SJSA1 (cell line): ENCODE measurements at places on chromosomes 5 and 9.

DNA sequence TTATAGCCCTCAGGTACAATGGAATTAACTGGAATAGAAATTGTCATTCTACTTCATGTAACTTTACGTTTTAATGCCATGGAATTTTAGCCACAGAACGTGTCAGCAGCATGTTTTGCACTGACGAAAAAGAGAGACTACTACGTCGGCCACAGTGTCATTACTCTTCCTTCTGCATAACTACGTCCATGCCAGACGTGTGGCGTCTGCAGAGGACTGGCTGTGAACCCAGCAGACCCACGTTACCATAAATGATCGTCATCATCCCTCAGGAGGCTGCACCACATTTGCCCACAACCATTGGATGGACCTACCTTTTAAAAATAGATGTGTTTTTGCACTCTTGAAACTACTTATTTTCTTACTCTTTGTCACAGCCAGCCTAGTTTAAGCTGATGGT lies 63.8 kb upstream of the ATG10 start:
- DNase-seq, result no peak

DNA sequence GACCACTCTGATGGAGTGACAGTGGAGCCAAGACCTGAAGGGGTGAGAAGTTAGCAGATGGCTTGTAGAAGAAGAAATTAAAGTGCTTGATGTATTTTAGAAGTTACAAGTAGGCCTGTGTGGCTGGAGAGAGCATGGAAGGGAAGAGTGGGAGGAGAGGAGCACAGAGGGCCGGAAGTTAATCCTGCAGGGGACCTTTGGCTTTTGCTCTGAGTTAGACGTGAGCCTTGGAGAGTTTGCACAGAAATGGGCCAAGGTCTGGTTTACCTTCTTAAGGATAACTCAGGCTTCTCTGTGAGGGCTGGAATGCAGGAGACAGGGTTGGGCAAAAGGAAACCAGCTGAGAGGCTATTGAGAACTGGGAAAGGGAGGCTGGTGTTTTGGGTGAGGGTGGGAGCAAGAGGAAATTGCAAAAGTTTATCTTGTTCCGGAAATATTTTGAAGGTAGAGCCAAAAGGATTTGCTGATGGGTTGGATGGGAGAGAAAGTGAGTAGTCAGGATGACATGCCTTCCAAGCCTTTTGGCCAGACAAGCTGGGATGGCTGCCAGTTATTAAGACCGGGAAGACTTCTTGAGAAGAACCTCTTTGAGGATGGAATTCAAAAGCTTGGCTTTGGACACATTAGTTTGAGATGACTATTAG lies 17.5 kb upstream of the F2RL1 start:
- no peak for DNase-seq

DNA sequence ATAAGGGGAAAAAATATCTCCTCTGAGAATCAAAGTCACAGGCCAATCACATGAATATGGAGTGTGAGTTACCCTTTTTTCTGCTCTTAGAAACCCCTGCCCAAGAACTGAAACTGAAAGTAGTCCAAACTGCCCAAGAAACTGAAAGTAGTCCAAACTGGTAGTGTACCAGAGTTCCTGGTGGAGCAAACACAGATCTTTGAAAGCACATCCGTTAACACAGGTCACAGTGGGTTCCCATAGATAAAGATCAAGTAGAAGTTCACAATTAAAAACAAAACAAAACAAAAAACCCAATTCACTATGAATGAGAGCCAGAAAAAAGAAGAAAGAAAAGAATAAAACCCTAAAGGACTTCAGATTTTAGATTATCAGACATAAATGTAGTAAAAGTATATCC lies 332.4 kb upstream of the EFNA5 start:
- DNase-seq, result no peak

DNA sequence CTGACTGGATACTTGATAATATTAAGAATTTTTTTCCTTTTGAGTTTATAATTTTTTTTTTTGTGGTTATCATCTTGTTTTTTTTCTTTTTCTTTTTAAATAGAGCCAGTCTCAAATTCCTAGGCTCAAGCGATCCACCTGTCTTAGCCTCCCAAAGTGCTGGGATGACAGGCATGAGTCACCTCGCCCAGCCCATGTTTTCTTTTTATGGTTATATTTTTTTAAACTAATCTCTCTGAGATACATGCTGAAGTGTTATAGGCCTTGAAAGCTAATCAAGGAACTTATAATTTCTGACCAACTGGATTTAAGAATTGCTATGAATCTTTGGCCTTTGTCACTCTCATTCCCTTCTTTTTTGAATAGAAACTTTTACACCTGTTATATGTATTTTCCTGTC lies 6.8 kb upstream of the AMACR start:
- no peak for DNase-seq

GRCh38 chr9:98409719-98410118 lies 154.3 kb upstream of the TBC1D2 start:
- no peak for DNase-seq

DNA sequence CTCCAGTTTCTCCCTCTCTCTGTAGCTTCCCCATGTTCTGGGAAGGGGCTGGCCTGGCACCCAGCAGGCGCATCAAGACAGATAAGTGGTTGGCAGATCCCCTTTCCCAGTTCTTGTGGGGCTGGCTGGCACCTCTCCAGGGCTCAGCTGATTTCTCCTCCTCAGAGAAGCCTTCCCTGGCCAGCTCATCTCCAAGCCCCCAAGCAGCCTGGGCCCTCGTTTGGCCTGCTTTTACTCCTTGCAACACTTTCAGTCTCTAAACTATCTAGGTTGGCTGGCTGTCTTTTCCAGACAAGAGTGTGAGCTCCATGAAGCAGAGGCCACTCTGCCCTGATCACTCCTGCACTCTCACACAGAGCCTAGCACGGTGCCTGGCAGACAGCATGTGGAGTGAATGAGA lies 13.5 kb downstream of the MACROH2A1 start:
- no peak for DNase-seq

GRCh38 chr5:55924744-55925143 lies 70.0 kb downstream of the IL6ST start:
- DNase-seq, result no peak

DNA sequence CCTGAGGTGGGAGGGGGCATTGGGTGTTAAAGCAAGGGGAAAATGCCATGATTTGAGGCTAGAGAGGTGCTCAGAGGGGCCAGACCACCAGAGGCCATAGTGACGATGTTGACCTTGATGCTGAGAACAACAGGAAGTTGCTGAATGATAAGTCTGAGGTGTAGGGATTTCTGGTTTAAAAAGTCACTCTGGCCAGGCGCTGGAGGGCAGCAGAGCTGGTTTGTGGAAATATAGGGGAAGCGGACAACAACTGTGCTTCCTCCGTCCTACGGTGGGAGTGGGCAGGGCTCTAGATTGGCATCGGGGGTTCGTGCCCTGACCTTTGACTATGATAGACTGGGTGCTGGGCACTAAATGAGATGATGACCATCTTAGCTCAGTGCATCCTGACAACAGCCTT lies 44.7 kb downstream of the STOM start:
- DNase-seq, result no peak

- no peak for DNase-seq
These were observed 2.7 kb upstream of the EBF1 start for GRCh38 chr5:159102311-159102934.

GRCh38 chr9:126526218-126527108 lies 87.3 kb upstream of the LMX1B start:
- no peak for DNase-seq

DNA sequence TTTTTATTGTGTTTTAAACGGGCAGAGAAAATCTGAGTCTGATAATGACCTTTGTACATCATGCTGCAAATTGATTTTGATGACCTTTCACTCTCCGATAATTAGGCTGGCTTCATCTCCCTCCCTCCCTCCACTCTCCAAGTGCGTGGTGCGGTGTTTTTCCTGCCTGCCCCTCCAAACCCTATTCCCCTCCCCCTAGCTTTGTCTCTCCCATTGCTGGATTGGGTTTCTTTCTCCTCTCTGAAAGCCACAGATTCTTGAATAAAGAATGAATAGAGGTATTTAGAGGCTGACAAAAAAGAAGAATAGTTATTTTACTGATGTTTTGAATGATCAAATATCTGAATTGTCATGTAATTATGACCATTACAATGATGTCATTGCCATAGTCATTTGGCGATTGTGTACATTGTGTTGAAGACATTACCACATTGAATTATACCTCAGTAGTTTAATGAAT lies 571.1 kb upstream of the ZNF608 start:
- no peak for DNase-seq

GRCh38 chr5:3281366-3281765 lies 314.3 kb upstream of the IRX1 start:
- DNase-seq, result no peak

DNA sequence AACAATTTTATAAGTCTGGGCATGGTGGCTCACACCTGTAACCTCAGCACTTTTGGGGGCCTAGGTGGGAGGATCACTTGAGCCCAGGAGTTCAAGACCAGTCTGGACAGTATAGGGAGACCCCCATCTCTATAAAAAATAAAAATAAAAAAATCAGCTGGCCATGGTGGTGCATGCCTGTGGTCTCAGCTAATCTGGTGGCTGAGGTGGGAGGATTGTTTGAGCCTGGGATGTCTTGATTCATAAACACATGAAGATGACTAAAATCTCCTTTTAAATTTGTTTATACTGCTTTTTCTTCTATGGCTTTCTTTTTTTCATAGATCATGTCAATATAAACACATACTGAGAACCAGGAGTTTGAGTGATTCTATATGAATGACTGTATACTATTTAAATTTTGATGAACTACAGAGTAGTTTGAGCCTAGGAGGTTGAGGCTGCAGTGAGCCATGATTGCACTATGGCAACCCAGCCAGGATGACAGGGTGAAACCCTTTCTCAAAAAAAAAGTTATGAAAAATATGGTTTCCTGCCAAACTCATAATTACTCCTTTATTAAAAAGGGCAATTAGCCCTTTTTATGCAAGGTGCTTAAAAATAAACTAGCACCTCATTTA lies 14.2 kb downstream of the RIC1 start:
- DNase-seq, result peak; percentile 18

DNA sequence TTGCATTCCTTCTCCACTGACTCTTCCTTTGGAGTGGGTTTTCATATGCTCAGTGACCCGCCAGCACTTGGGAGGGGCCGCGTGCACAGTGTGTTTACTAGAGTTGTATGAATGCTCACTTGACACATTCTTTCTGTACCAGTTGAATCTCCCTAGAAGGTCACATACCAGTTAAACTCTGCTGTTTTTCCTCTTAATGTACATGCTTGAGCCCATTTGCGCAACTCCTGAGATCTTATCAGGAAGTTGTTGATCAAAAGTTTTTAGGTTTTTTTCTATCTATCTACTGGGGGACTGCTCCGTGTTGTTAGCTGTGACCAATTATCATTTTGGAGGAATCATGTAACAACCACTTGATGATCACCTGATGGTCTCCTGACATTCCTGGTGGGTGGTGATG lies 392.7 kb downstream of the CDH9 start:
- DNase-seq, result no peak

GRCh38 chr9:106657926-106658325 lies 205.0 kb upstream of the ZNF462 start:
- no peak for DNase-seq

DNA sequence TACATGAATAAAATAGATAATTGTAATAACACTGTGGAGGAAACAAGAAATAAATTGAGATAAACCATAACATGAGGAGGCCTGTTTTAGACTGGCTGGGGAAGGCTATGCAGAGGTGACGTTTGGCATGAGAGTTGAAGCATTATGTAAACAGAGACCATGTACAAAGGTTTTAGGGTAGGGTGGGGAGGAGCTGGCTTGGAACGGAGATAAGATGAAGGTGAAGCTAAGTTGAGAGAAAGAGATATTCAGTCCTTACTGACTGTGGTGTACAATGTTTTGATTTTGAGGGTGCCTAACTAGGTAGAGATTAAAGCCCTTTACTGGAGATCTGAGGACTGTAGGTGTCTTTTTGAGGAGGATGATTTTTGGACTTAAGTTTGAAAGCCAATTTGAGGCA lies 17.8 kb downstream of the MAN2A1 start:
- DNase-seq, result no peak

- DNase-seq, result no peak
These were observed 196.6 kb downstream of the PAPPA start for GRCh38 chr9:116350213-116350612.

- peak; percentile 50 for DNase-seq
These were observed 1.1 kb downstream of the LURAP1L start for GRCh38 chr9:12775679-12776512.

DNA sequence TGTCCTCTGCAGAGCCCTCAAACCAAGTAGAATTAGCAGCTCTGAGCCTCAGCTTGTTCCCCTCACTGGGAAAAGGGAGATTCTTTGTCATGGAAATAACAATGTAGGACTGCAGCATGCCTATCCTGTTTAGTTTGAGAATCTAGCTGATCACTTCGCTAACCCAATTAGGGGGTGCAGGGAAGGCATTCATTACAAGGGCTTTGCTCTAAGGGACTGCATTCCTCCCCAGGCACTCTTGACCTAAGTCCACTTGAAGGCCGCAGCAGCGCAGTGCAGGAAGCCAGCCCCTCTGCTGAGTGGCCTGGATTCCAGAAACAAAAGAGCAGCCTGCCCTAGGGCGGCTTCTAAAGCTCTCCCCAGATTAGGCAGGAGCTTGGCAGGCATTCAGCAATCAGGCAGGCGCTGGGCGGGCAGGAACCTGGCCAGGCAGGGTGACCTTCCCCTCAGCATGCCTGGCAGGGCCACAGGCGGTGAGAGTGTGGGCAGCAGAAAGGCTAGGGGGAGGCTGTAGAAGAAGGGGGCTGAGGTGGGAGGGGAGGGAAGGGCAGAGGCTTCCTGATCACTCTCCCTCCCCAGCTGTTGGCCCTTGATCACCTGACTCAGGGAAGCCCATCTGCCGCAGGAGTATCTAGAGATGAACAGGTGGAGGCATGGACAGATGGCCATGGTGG lies 24.8 kb downstream of the CCNJL start:
- peak; percentile 62 for DNase-seq

DNA sequence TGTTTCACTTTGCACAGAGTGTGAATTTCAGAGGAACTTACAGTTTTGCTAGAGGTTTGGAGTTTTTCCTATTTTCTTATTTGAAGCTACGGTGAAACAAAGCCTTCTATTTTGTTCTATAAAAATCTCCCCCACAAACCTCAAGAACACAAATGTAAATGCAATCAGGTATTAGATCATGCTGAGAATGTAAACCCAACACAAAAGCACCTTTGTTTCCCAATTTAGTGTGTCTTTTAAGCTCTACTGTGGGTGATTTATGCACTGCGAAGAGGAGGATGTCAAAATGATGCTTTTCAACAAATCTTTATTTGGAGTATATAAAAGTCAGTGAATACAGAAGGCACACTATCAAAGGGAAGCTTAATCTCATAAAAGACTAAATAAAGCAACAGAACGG lies 4.3 kb upstream of the DRD1 start:
- no peak for DNase-seq

GRCh38 chr5:112933651-112934365 lies 11.8 kb upstream of the REEP5 start:
- no peak for DNase-seq
